ENCODE measurements at places on chromosomes 3 and 15.
A peak's percentile ranks its signal among the peaks of the same experiment; 100 is the strongest.

DNA sequence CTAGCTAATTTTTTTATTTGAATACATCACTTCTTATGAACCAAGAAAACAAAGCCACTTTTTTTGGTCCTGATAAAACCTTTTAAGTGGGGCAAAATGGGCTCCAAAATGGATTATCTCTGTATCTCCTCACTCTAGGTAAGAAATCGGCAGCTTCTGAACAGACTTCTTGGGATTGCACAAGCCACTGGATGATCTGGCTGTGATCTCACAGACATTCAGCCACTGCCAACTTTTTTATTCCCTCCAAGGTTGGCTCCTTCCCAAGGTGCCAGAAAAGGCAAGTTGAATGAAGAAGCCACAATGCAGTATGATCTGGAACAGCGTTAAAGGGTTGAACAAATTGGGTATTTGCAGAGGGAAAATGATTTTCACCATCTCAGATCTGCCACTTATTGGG lies 73.2 kb downstream of the PRICKLE2 start:
- DNase-seq: no peak

GRCh38 chr15:77295446-77295845 lies 124.5 kb downstream of the PEAK1 start:
- no peak for DNase-seq

DNA sequence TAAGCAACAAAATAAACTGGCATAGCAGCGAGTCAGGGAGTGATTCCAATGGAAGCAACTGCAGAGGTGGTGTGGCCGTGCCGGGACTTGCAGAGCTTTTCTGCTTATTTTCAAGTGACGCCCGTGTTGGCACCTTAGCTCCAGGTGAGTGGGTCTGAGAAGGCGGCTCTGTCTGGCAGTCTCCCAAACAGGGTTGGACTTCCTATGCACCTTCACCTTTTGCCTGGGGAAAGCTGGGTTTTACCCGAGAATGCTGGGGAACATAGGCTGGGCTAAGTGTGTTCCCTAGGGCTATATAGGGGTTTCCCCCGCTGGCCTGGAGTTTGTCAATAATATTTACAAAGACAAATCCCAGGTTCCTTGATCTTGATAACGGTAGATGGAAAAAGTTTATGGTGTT lies 179.9 kb upstream of the TBL1XR1 start:
- no peak for DNase-seq

GRCh38 chr3:141096981-141097380 lies 45.8 kb downstream of the SPSB4 start:
- DNase-seq: no peak

GRCh38 chr3:148214705-148215104 lies 483.0 kb upstream of the AGTR1 start:
- no peak for DNase-seq

DNA sequence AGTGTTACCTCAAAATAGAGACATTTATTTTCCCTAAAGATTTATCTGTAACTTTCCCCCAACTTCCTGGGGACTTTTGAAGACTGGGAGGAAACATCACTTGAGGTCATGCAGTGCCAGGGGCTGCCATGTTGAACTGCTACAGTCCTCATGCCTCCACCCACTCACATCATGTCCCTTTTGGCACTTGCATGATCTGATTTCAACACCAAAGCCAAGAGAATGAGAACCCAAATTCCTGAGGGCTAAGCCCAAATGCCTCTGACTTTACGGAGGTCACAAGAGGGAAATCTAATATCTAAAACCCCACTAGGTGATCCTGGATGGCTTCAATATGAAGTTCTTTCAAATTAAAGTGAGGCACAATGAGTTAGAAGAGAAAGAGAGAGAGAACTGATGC lies 213.1 kb downstream of the NTRK3 start:
- DNase-seq: no peak

- DNase-seq: no peak
These were observed 10.8 kb upstream of the VILL start for GRCh38 chr3:37979541-37980461.

GRCh38 chr3:48016301-48016973 lies at the start of gene MAP4:
MAP4 (minus strand) TSS chr3:48016416; CDS start chr3:47998860, 17,556 bp downstream.
- no peak for DNase-seq

DNA sequence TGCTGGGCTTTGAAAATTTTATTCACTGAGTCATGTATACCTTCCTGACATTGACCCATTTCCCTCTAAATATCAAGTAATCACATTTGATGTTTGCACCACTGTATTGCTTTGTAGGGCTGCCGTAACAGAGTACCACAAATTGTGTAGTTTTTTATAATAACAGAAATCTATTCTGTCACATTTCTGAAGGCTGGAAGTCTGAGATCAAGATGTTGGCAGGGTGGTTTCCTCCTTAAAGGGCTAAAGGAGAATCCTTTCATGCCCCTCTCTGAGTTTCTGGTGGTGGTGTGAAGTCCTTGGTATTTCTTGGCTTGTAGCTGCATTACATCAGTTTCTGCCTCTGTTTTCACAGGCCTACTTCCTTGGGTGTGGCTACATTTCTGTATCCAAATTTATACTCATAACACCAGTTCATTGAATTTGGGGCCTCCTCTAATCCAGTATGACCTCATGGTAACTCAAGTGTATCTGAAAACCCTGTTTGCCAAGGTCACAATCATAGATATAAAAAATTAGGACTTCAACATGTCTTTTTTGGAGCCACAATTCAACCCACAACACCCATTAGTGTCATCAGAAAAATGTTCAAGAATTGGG lies 29.1 kb upstream of the ST6GAL1 start:
- DNase-seq: no peak

- no peak for DNase-seq
These were observed 223.6 kb upstream of the GAP43 start for GRCh38 chr3:115399750-115400149.

GRCh38 chr3:183131735-183132134 lies 30.8 kb downstream of the LAMP3 start:
- DNase-seq: no peak

- DNase-seq: no peak
These were observed 93.4 kb downstream of the KCNMB2 start for GRCh38 chr3:178629430-178630178.

GRCh38 chr3:127177226-127177625 lies 15.7 kb upstream of the PRR23E start:
- no peak for DNase-seq

GRCh38 chr3:50324351-50325112 lies 2.0 kb upstream of the HYAL2 start:
- DNase-seq: no peak

DNA sequence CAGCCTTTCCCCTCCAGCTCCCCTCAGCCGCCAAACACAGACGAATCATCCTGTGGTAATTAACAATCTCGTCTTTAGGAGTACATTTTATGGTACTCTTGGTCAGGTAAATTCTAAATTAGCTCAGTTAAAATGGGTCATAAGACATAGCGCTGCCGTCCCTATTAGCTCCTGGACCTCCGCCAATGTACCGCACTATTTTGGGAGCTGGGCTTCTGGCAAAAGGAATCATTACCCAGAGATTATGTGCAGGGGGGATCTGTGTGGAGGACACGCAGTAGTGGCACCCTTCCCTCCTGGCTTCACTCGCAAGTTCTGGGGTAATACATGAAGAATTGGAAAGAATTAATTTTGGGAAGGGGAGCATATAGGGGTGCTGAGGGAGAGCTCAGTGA lies 68.6 kb upstream of the ONECUT1 start:
- DNase-seq: no peak

DNA sequence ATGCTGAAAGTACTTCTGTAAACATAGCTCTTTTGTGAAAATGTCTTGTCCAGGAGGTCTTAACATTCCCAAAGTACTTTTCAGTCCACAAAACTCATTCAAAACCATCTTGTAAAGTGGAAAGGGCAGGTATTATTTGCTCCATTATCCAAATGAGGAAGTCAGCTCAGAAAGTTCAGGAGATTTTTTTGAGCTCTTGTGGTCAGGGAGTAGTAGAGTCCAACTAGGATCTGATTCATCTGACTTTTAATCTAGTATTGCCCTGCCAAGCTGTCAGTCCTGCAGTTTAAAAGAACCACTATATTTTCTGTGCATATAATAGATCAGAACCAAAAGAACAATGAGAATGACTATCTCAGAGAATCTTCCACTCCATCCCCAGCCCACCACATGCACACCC lies 83.5 kb downstream of the FOXB1 start:
- no peak for DNase-seq

- no peak for DNase-seq
These were observed 30.8 kb upstream of the RPN1 start for GRCh38 chr3:128681369-128681829.

GRCh38 chr15:67224889-67225288 lies 29.6 kb downstream of the AAGAB start:
- DNase-seq: no peak

DNA sequence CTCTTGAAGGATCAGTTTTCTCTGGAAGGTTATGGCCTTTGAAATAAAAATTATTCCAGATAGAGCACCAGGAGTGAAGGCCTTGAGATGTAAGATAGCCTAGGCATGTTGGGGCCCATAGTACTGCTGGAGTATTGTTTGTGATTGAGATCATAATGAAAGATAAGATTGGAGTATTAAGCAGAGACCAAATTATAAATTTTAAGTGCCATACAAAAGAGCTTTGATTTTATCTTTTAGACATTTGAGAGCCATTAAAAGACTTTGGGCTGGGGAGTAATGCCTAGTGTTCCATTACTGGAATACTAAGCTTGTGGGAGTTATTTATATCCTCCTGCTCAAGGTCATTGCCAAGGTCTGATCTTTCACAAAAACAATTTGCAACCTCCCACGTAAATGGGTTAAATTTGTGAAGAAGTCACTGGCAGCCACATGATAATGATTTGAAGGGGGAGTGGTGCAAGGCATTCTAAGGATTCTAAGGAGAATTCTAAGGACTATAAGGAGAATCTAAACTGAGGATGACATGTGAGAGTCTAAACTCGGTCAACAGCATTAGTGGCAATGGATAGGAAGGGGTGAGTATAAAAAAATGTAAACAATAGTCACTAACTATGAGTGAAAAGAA lies 12.8 kb downstream of the ELL3 start:
- DNase-seq: no peak

DNA sequence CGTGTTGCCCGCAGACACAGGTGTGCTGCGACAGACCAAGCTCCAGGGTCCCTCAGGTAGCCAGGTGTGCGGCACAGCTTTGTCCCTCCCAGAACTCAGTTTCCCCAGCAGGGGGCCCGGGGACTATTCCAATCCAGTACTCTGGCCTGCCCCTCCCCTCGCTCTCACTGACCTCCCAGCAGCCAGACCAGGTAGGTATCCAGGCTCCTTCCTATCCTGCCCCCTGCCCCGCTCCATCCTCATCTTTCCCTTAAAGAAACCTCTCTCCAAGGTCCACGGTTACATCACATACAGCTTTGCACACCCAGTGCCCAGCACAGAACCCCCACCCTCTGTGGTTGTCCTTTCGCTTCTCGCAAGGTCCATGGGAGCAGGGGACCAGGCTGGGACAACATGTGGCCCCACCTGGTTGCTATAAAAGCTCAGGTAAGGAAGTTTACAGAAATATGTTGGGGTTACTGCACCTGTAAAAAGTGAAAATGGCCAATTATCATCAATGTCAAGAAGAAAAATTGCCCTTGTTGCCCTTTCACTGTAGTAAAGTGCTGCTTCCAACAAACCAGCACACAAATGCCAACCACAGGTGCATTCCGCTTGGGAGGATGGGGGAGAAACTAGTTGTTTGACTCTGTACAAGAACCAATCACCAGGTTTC lies 7.3 kb upstream of the CYP11A1 start:
- no peak for DNase-seq

DNA sequence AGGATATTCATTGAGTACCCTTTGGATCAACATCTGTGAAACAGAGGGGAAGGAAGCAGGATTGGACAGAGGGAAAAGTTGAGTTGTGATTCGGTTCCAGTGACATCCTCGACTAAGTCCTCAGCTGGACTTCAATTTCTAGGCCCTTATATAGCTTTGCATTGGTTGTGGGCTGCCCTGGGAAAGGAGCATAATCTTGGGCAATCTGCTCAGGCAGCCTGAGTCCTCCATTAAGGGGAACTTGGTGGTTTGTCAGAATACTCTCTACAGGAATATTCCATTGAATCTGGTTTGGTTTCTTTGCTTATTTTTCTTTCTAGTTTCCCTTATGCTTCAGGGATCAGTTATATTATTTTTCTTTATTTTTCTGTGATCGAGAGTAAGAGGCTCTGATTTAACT lies 94.1 kb downstream of the TCF12 start:
- DNase-seq: no peak

DNA sequence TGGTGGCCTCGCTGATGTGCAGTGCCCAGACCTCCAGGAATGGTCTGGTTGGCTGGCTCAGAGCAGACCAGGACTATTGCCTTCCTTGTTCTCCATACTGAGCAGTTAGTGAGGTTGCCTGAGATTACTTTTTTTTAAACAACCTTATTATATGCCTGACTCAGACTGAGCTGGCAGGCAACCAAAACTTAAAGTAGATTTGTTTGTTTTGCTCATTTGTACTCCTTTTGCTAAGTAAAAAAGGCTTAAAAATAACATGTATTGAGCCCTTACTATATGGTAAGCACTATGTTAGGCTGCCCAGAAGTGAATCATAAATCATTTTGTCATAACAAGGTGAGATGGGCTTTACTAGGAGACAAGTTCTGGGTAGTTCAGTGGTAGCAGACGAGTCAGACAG lies 92.4 kb downstream of the GHSR start:
- DNase-seq: peak; percentile 95

- no peak for DNase-seq
These were observed 220.2 kb upstream of the CD96 start for GRCh38 chr3:111321786-111322185.

DNA sequence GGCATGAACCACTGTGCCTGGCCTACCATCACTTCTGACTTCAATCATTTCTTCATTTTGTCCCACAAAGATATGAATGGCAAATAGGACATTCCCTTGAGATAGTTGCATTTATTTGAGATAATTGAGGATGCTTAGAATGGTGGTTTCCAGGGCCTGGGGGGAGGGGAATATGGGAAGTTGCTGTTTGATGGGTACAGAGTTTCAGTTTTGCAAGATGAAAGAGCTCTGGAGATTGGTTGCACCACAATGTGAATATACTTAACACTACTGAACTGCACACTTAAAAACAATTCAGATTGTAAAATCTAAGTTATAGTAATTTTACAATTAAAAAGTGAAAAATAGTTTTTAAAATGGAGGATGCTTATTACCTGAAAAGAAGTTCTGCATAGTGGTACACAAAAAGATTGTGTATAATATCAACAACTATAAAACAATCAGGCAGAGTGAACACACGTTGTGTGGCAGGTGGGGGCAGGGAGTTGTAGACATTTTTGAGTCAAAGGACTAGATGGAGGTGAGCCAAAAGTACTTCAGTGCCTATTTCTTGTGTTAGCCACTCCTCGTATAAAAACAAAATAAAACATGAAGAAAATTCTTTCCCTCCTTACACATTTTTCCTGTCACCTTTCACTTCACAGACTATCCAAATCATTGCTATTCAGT lies 18.5 kb upstream of the RIOX2 start:
- no peak for DNase-seq

GRCh38 chr3:154194877-154195276 lies 73.7 kb downstream of the ARHGEF26 start:
- no peak for DNase-seq

DNA sequence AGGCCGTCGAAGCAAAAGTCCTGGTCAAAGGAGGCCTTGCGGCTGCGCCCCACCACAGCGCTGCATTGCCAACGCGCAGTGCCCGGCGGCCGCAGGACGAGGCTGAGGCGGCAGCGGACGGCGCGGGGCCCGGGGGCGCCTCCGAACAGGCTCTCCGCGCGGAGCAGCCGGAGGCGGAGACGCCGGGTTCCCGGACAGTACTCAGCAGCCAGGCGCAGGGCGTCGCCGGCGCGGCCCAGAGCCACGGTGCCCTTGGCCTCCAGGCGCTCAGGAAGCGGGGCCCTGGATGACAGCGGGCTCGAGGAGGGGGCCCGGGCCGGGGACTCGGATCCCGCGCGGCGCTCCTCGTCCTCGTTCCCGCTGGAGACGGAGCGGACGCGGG lies 1.1 kb downstream of the C2CD4B start:
- no peak for DNase-seq

Measured in NCI-H2081 treated with DMSO at 0.1 percent for 48 hours (cell line).